ENCODE measurements at places on chromosomes 1 and 21.

DNA sequence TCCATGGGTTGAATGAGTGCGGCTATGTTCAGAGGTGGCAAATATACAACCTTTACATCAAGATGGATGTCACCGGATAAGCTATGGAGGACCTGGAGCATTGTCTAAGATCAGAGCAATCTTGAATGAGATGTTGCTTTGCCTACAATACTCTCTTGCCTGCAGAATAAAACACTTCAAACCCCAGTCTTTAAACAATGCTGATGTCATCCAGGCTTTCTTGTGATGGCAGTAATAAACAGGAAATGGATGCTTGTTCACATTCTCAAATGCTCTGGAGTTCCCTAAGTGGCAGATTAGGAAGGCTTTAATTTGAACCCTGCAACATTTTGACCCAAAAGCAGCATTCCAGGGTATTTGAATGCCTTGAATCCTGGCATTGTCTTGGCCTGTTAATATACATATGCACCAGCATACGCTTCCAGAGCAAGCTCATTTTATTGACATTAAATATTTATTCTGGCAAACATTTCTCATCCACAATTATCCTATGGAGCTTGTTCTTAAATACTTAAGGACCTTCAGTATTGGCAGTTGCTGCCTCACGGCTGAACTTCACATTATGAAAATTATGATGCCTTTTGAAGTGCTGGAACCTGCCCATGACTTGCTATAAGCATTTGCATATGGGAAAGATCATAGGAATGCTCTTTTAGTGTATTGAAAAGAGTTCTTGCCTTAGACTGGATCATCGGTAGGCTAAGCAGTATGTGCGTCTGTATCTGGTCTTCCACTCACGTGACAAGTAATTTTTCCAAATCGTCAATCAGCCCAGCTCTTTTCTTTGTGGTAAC lies 422.7 kb downstream of the SIPA1L2 start:
- DNase-seq = no peak

DNA sequence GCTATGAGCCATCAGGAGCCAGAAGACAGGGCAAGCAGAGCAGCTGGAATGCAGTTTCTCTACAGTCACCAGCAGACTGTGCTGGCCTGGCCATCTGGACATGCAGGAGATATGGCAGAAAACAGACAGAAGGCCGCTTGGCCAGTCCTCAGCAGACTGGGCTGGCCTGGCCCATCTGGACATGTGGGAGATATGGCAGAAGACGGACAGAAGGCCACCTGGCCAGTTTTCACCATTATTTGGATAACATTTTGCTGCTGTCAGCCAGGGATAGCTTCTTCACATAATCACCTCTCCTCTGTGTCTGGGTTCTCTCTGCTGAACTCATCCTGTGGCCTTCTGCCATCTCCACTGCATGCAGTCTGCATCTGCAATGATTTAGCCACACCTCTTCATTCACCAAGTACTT lies 25.0 kb upstream of the CACYBP start:
- no peak for DNase-seq

DNA sequence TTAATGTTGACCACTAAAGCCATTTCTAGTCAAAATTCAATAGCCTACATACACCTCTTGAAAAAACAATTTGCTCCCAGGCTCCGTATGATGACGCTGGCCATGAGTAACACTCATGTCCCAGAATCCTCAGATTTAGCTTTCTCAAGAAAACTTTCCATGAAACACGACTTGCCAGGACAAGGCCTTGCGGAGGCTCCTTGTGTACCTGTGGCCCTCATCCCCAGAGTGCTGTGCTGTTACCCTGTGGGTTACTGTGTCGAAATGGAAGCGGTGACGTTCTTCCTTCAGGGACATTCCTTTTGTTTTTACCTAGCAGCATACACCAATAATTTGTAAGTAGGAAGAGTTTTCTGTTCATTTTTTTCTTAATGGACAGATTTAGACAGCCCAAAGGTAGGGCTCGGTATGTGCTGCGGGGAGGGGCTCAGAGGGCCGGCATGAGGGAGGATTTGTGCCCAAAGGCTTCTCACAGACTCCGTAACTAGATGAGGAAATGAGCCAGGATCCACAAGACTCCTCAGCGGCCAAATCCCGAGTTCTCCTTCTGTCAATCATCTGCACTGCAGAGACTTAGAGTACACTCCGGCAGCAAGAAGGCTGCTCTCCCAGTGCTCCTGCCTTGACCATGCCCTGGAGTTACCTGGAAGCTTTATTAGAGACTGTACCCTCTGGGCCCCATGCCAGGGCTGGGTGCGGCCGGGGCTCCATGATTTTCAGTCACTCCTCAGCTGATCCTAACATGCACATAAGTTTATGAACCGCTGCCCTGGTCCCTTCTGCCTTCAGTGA lies 17.8 kb downstream of the GNG12 start:
- no peak for DNase-seq

DNA sequence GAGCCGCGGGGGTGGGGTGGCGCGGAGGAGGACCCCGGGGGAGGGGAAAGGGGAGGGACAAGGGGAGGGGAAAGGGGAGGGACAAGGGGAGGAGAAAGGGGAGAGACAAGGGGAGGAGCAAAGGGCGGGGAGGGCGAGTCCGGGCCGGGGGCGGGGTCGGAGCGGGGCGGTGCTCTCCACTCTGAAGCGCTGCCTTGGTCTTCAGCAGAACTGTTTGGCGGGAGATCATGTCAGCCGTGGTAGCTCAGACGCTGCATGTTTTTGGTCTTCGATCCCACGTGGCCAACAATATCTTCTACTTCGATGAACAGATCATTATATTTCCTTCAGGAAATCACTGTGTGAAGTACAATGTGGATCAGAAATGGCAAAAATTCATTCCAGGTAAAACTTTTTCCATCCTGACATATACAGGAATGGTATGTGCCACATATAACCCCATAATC lies 420 bp downstream of the CFAP57 start:
- peak; percentile 91 for DNase-seq

GRCh38 chr1:209686322-209686721 lies 11.1 kb downstream of the G0S2 start:
- no peak for DNase-seq

All from GM23248 (cell line).